NCI-H2029 treated with DMSO at 0.1 percent for 48 hours (cell line): ENCODE measurements at places on chromosomes 7 and 10.

- no peak for DNase-seq
Observed at GRCh38 chr10:33781606-33782395, 447.3 kb upstream of the NRP1 start.

DNA sequence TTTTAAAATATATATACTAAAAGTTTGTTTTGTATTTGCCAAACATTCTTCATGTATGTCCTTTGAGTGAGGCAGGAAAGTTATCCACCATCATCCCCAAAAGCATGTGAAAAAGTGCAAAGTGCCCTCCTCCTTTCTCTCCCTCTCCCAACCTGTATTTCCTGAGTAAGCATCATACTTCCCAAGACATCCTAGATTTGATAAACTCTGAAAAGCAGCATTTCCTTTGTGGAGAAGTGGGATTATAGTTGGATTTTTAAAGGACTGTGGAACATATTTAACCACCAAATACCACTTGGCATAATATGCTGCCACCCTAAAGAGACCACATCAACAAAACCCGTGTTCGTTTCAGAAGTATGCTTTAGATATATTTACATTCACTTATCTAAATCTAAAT, 36.9 kb downstream of the NET1 start:
- no peak for DNase-seq

DNA sequence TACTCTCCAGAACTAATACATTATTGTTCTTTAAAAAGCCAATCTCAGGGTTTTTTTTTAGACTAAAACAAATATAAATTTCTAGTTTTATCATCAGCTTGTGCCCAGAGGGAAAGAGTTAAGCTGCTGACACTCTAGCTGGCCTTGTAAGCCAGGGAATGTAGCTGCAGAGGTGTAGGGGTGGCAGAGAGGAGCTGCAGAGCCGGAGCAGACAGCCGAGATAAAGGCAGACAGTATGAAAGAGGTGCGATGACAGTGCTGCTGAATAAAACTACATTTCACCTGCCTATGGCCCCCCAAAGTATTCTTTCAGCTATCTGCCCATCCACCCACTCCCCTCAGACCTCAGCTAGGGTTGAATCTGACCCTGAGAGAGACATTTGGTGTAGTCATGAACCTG, 653.7 kb upstream of the ZWINT start:
- DNase-seq = no peak

- no peak for DNase-seq
Observed at GRCh38 chr10:82943142-82943541, 1068.1 kb downstream of the NRG3 start.

DNA sequence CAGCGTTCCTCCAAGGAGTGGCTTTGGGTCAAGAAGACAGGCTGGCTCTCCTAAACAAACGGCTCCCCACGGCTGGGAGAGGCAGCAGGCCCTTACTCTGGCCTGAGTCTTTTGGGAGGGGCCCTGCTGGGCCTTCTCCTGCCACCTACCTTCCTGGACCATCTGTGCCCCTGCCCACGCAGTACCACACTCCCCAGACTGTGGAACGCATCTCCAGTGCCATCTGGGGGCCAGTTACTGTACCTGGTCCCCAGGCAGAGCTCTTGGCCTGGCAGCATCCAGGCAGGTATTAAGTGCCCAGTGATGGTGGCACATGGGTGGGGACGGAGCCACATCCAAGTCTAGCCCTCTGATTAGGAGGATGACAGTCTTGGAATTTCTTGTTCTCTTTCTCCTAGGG, 14.4 kb downstream of the ALKBH4 start:
- DNase-seq = no peak

DNA sequence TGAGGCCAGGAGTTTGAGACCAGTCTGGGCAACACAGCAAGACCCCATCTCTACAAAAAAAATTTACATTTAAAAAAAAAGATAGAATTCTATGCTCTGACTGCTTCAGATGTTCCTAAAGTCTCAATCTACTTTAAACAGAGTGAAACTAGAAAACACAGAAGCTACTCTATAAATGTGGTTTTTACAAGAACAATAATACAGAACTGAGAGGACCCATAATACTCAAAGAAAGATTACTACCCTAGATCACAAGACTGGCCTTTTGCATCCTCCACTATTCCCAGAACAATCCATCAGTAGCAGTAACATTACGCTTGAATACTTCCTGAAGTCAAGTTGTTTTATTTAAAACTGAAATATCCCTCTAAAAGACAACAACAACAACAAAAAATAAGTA, 119.4 kb downstream of the ZFAND4 start:
- DNase-seq = no peak

DNA sequence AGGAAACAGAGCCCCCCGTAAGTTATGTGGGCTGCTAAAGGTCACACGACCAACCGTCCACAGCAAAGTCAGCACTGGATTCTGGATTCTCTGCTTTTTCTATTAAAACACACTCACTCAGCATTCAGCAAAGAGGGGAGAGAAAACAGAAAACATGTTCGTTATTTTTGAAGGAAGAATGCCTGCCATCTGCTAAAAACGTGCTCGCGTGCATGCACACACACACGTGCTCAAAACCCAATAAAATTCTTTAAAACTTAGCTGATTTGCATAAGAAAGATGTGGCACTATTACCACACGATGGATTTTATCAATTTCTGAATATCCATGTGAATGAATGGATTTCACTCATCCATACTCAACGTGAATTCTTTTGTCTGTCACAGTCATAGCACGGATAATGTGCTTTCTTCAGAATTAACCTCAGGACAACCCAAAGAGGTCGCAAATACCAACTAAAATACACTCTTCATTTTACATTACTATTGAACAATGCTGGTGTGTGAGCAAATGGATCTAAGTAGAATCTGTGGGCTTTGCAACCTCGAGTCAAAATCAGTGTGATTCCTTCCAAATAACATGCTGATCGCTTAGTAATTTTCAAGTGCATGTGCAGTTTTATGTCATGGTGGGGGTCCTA, 40.8 kb downstream of the NRP1 start:
- no peak for DNase-seq

DNA sequence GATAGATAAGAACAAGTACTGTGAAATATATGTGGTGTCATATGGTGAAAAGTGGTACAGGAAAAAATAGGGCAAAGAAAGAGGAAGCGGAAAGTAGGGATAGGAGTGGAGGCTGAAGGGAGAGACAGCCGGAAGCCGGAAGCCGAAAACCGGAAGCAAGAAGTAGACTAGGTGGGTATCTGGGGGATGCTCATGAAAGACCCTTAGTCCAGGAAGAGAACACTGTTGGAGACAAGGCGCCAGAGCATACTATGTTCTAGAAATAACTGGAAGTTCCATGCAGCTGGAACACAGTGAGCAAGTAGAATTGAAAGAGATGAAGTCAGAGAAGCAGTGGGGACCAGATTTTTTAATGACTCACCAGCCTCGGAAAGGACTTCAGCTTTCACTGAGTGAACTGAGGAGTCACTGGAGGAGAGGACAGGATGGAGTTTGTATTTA, 22.5 kb downstream of the ST8SIA6 start:
- DNase-seq = no peak

- DNase-seq = peak; percentile 42
Observed at GRCh38 chr7:151382079-151382885, 27.6 kb downstream of the WDR86 start.

DNA sequence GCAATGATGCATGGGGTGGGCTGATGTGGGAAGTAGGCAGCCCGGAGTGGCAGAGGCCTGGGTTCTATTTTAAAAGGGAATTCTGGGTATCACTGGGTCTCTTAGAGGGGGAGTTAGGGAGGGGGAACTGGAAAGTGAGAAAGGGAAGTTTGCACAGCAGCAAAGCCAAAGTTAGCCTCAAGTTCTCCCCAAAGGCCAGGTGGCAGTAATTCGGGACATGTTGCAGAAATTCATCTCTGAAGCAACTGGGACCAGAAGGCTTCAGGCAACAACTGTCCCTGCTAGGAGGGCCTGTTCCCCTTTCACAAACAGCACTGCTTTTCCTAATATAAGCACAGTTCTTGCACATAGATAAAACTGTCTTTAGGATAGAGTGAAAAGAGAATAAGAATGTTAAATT, 67.4 kb downstream of the NOD1 start:
- no peak for DNase-seq

DNA sequence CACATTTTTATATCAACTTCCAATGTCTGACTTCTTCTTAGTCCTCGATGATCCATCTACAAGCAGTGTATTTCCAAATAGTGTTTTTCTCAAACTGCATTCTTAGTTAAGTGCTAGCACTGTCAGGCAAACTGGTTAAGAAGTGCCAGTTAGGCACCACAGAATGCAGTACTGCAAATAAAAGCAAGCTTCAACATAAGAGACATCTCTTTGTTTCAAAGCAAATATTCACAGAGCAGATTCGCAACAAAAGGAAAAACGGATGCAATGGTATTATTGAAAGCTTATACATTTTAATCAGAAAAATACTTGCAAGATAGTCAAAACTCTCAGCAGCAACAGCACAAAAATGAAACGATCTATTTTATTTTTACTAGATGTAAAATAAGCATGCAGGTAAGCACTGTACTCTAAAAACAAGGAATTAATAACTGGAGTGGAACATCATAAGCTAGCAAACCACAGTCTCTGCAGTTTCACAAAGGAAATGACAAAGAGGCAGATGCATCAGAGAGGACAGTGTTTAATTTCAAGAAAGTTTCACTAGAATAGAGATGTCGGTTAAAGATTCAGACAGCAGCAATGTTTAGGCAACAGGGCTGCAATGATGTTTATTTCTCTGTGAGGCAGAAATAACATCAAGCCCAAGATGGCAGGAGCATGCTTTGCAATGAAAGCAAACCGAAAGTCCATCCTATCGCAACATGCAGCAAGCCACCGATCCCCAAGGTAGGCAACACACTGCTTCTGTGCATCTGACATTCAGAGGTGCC, 82.0 kb downstream of the FGFR2 start:
- DNase-seq = no peak

DNA sequence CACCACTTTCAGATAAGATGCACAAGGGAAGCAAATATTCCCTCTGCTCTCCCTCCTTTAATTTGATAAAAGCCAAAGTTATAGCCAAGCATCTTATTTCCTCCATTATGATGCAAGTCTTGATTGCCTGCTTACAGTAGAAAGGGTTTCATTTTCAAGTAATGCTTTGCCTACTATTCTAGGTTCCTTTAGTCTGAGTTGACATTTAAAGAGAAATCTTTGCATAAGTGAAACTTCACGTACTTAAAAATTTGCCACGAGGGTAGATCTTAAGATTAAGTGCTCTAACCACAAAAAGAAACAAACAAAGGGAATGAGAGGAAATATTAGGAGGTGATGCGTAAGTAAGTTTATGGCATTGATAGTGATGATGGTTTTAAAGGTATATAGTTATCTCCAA, 78.1 kb upstream of the VWDE start:
- DNase-seq = no peak

GRCh38 chr7:157550300-157551275, 213.8 kb downstream of the DNAJB6 start:
- no peak for DNase-seq

GRCh38 chr7:92968502-92968901, 132.1 kb upstream of the CDK6 start:
- DNase-seq = no peak

DNA sequence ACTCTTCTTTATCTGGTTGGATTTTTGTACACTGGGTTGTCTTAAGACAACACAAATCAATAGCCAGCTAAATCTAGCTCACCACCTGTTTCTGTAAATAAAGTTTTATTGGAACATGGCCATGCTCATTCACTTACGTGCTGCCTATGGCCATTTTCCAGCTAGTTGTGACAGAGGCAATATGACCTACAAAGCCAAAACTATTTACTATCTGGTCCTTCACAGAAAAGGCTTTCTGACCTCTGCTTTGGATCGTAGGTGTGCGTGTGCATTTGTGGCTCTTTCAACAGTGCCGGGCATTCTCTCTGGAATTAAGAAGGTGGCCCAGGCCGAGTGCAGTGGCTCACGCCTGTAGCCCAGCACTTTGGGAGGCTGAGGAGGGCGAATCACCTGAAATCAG, 45.5 kb downstream of the NRAP start:
- DNase-seq = no peak

DNA sequence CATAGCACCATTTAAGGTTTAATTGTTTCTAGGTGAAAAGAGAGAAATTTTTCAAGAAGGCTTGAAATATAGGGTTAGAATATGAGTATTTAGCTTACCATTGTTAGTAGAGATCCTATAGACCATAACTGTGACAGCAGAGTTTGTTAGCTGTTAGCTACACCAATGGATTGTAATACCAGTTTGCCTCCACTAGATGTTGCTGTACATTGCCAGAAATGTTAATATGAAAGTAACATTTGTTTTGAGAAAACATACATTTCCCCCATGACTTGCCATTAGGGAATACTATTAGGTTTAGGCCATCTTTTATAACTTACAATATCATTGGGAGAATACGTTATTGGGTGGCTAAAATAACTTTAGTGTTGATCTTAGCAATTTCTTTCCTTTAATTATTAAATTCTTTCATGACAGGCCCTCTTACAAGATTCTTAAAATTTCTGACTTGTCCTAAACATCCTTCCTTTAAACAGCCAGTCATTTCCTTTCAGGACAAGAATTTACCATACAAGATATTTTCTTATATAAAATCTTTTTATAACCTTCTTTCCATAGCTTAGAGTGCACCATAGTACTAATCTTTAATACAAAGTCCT, 39.5 kb downstream of the ZNF117 start:
- peak; percentile 70 for DNase-seq
